AG04449 (cell line): ENCODE measurements at places on chromosomes 3 and 15.
A peak's percentile ranks its signal among the peaks of the same experiment; 100 is the strongest.

GRCh38 chr3:15797642-15798303 lies at the start of gene ANKRD28:
Gene ANKRD28 (minus strand): TSS chr3:15797979. CDS start chr3:15796521, 1,458 bp downstream.
- peak; percentile 92 for DNase-seq

- peak; percentile 75 for DNase-seq
Observed at GRCh38 chr15:52652984-52653383, 26.2 kb downstream of the ATOSA start.

DNA sequence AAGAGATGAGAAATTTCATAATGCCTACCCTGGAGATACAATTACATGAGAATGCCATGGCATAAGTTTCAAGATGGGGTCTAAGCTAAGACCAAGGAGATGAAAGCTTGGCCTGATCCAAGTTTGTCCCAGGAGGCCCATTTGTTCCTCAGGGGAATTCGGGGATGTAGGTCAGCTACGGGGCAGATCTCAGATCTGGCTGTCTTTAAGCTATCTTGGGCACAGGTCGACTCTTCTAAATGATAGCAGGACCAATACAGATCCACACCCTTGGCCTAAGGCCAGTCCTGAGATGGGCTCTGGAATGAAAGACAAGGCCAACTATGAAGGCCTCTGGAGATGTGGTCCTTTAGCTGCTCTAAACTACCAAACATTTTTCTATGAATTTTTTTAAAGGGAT lies 16.6 kb downstream of the ABI3BP start:
- no peak for DNase-seq

- no peak for DNase-seq
Observed at GRCh38 chr3:150324788-150325187, 83.3 kb upstream of the TSC22D2 start.

DNA sequence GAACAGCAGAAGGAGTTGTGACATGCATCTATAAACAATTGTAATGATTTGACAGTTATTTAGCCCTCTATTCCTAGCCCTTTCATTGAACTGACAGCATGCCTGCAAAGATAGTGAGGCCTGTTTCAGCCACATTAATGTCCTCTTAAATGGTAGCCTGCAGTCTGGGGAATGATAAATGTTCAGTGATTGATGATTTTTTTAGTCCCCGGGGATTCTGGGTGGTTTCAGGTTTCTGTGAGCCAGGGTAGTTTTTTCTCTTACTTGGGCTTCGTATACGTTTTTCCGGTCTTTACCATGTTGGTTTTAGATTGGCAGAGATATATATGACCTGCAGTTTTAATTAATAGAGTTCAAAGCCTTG lies 172.0 kb downstream of the TCF12 start:
- DNase-seq = no peak

GRCh38 chr15:29285386-29285785 lies 15.8 kb upstream of the NSMCE3 start:
- no peak for DNase-seq
